Smooth muscle cell of bladder (primary cell): ENCODE measurements at places on chromosomes 7 and 10. TPM values are rescaled to one million over a fixed set of nuclear protein-coding genes. Genes with fewer than 3 reads are reported as not detected.

SFTPD gene
- not detected in 2 replicates for total RNA-seq

C1GALT1 gene
- 9.7 and 20.8 TPM in 2 replicates for total RNA-seq

MPP7 gene
- 0.18 and 0.28 TPM in 2 replicates for total RNA-seq

GIMAP7 gene
- 0.09 TPM in 1 of 2 replicates, not detected in the other for total RNA-seq

AGMO gene
- under 0.01 and 0.18 TPM in 2 replicates for total RNA-seq

EBLN1 gene
- total RNA-seq: not detected in 2 replicates

JAKMIP3 gene
- 0.14 and 0.55 TPM in 2 replicates for total RNA-seq

KLF14 gene
- 0.09 TPM in 1 of 2 replicates, not detected in the other for total RNA-seq

PIP gene
- total RNA-seq: not detected in 2 replicates

CALCR gene
- total RNA-seq: not detected in 2 replicates

LRRD1 gene
- 0.14 TPM in 1 of 2 replicates, not detected in the other for total RNA-seq

ZNF425 gene
- total RNA-seq: 4.4 and 5.8 TPM in 2 replicates

PSD gene
- total RNA-seq: 3.3 and 6.3 TPM in 2 replicates

SAMD9 gene
- 7.4 and 10.2 TPM in 2 replicates for total RNA-seq

TRIM56 gene
- total RNA-seq: 21.6 and 22.3 TPM in 2 replicates

ALOX5 gene
- not detected in 2 replicates for total RNA-seq

HTRA1 gene
- 142 and 218 TPM in 2 replicates for total RNA-seq

LEP gene
- 0.09 TPM in 1 of 2 replicates, not detected in the other for total RNA-seq

FRA10AC1 gene
- total RNA-seq: 4.8 and 6.1 TPM in 2 replicates

GPR26 gene
- not detected in 2 replicates for total RNA-seq

RADIL gene
- total RNA-seq: 0.46 and 0.57 TPM in 2 replicates

CLRN3 gene
- not detected in 2 replicates for total RNA-seq

DNAJB9 gene
- 38.5 and 58.1 TPM in 2 replicates for total RNA-seq

EZH2 gene
- 2.8 and 3.1 TPM in 2 replicates for total RNA-seq

GPRIN2 gene
- total RNA-seq: under 0.01 TPM in 2 replicates

TFEC gene
- under 0.01 TPM in 2 replicates for total RNA-seq

THNSL1 gene
- 2.3 and 3.8 TPM in 2 replicates for total RNA-seq

CYP26C1 gene
- under 0.01 TPM in 2 replicates for total RNA-seq

SDK1 gene
- total RNA-seq: 4.1 and 6.5 TPM in 2 replicates

PTPN12 gene
- total RNA-seq: 22.6 and 24.6 TPM in 2 replicates

OR2A7 gene
- 0.09 and 0.14 TPM in 2 replicates for total RNA-seq

SSMEM1 gene
- total RNA-seq: 0.09 and 0.14 TPM in 2 replicates

DMBT1 gene
- under 0.01 and 0.09 TPM in 2 replicates for total RNA-seq

CLCN1 gene
- 0.09 and 0.14 TPM in 2 replicates for total RNA-seq

HABP2 gene
- not detected in 2 replicates for total RNA-seq

ATG9B gene
- total RNA-seq: 0.37 TPM in 1 of 2 replicates, not detected in the other
